Activated naive CD4-positive, alpha-beta T cell (primary cell): ENCODE measurements at places on chromosomes 1 and 21.
A peak's percentile ranks its signal among the peaks of the same experiment; 100 is the strongest.

DNA sequence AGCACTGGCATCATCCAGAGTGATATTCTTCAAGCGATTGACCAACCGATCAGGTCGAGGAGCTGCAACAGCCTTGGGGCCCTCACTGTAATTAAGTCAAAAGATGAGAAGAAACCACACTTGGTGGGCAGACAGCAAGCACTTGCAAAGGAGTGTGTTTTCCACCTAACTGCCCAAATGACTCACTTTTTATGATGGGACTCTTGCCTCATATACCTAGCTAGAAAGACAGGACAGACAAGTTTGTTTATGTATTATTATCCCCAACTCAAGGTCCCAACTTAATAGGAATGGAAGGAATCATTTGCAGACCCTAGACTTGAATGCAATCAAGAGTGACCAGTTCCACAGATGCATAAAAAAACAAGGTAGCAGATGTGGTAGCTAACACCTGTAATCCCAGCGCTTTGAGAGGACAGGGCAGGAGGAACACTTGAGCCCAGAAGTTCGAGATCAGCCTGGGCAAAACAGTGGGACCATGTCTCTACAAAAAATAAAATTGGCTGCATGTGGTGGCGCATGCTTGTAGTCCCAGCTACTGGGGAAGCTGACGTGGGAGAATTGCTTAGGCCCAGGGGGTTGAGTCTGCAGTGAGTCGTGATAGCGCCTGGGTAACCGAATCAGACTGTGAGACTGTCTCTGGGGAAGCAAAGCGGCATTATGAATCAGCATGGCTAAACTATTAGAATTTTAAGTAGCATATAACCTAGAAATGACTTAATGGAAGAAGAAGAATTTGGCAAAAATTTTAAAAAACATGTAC is 2.3 kb upstream of the NRAS start:
- DNase-seq = no peak

GRCh38 chr1:6048179-6048867 is 2.6 kb downstream of the KCNAB2 start:
- DNase-seq = no peak

- no peak for DNase-seq
Observed at GRCh38 chr1:91706140-91706957, 179.6 kb downstream of the TGFBR3 start.

- no peak for DNase-seq
Observed at GRCh38 chr1:110084227-110085078, 14.0 kb upstream of the ALX3 start.

DNA sequence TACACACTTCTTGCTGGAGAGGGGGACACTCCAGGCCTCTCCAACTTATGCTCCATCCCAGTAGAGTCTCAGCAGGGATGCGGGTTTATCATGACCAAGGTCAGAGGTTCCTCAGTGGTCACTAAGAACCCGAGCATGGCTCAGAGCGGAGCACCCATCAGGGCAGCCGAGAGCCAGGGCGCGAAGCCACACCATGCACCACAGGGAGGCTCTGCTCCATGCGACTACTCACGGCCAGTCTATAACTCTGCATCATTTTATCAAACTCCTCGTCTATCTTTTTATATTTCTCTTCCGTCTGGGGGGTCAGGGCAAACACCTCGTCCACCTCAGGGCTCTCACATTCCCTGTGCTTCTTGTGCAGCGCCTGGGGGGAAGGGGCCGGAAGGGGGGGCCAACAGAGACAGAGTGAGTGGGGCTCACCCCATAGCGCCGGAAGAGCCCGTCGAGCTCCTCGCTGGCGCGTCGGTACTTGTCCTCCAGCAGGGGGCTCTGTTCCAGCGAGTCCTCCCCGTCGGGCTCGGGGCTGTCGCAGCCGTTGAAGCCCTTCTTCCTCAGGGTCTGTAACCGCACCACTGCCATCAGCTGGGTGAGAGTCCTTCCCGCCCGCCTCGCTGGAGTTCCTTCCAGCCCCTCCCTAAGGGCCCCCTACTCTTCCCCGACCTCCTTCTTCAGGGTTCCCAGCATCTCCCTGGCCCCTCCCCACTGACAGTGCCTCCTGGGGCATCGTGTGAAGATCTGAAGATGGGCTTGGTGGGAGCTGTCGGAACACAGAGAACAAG is 20.0 kb downstream of the MEF2D start:
- peak; percentile 62 for DNase-seq
